NCI-H1092 (cell line): ENCODE measurements at places on chromosomes 2 and 18.

GRCh38 chr18:3631887-3632286, 181.9 kb downstream of the TGIF1 start:
- no peak for DNase-seq

DNA sequence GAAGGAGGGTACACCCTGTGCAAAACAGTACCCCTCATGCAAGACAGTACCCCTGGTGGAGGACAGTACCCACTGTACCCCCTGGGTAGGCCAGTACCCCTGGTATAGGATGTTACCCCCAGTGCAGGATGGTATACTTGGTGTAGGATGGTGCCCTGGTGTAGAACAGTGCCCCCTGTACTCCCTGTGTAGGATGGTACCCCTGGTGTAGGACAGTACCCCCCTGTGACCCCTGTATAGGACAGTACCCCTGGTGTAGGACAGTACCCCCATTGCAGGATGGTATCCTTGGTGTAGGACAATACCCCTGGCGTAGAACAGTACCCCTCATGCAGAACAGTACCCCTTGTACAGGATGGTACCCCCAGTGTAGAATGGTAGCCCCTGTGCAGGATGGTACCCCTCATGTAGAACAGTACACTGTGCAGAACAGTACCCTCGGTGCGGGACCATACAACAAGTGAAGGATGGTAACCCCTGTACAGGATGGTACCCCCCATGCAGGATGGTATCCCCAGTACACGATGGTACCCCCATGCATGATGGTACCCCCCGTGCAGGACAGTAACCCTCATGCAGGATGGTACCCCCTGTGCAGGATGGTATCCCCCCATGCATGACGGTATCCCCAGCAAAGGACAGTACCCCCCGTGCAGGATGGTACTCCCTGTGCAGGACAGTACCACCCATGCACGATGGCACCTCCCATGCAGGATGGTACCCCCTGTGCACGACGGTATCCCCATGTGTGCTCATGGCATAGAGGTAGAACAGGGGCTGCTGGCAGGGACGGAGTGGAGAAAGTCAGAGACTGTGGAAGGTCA, 248.0 kb downstream of the DCDC2C start:
- no peak for DNase-seq

GRCh38 chr18:50465211-50466153, 90.6 kb downstream of the SKA1 start:
- no peak for DNase-seq

DNA sequence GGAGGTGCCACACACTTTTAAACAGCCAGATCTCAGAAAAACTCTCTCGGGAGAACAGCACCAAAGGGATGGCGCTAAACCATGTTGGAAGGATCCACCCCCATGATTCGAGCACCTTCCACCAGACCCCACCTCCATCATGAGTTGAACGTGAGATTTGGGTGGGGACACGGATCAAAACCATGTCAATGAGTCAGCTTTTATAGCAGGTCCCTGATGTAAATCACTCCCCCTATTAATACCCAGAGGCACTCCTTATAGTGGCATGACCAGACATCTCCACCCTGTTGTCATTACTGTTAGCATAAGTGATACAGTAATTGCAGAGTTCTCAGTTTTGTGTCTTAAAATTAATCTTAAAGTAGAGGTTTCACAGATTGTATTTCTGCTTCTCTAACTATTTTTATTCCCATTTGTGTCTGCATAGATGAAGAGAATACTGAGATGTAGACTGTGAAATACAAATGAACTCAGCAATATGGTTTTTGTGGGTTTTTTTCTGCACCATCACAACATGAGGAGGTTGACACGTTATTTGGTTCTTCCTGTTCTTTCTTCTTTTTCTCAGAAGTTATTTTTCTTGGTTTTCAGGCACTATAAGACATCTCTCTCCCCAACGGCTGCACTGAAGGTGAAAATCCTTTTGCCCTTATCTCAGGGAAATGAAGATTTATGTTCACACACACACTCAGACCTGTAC, 218.2 kb downstream of the ARL4C start:
- DNase-seq = no peak

- DNase-seq = peak; percentile 39
These were observed 7.1 kb upstream of the NAPG start for GRCh38 chr18:10518595-10519255.

DNA sequence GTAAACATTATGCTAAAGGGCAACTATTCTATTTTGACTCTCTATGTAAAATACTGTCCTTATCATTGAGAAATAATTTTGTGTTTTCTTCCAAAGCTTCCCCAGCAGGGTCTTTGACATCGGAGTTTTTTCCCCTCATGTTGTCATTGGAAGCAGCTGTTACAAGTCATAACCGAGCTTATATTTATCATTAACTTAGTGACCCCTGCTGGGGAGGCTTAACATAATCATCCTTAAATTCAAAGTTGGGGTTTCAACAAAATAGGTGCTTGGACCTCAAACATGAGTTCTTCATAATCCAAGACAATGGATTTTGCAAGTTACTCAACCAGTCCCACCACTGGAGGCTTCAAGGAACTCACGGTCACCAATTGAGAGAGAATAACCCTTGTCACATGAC, 330.9 kb downstream of the DCC start:
- peak; percentile 47 for DNase-seq

GRCh38 chr2:25479761-25480160, 138.0 kb upstream of the DNMT3A start:
- no peak for DNase-seq

DNA sequence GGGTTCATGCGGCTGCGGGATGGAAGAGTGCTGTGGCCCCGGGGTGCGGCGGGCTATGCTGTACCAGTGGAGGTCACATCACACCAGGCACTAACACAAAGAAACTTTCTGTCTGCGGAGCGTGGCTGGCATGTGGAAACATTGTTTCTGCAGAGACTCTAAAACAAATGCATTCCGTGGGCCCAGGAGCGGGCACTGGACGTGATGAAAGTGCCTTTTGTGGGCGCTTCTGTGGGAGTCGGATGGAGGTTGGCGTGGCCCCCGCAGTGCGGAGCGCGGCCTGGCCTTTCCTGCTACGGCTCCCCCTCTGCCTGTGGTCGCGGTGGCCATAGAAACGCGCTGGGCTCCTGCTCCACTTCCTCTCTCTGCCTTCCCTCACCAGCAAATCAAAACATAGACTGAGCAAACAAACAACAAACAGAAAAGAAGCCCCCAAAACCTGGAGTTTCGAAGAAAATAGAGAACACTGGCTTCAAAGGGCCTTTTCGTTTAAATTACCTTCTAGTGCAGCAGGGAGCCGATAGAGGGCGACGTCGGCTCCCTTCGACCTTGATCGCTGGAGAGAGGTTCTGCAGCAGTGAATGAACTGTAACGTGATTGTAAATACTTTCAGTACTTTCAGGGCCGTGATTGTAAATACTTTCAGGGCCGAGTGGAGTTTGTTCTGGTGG, 51.4 kb downstream of the KIF5C start:
- no peak for DNase-seq

DNA sequence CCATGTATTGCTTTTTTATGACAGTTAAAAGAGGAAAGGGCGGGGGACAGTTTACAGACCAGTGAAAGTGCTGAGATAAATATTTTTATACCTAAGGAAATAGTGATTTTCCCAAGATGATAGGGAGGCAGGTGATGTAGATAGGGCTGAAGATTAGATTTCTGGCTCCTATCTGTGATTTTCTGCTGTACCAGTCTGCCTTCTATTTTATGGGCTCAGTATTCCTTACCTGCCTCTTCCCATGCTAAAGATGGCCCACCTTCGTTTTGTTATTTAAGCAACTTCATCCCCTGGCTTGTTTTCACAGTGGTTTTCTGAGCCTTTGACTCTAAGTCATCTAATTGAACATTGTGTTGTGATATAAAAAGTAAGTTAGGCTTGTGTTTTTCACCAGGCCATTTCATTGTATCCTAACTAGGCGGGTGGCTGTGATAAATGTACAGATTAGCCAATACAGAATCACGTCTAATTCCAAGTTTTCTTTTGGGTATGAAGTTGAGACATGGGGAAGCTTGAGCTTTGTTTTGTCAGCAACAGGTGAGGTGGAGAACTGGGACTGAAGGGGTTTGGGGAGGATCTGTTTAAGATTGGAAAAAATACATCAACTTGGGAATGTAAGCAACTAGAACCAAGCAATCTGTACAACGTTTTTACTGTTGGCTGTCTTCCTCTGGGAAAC, 5.2 kb downstream of the RPL37A start:
- no peak for DNase-seq

GRCh38 chr2:96495982-96496629, 9.1 kb downstream of the NEURL3 start:
- no peak for DNase-seq

DNA sequence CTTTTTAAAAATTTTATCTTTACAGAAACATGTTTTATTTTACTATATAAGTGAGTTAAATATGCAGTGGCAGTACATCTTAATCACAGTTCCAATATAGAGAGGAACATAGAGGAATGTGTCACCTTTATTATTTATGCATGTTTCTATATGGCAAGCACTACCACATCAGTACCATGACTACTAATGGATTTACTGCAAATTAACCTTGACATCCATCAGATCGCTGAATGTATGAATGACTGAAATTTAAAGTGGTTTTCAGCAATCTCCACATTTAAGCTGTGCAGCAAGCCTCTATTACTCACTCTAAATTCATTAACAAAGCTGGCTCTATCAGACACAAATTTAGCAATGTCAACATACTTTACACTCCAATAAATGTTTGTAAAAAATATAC, 790.6 kb downstream of the NRXN1 start:
- DNase-seq = no peak

- DNase-seq = no peak
These were observed 303.4 kb downstream of the TCF4 start for GRCh38 chr18:55284614-55285013.
